Hindlimb muscle (tissue), 1 donor: ENCODE measurements at places on chromosomes 6 and 20. TPM values are rescaled to one million over a fixed set of nuclear protein-coding genes. Genes with fewer than 3 reads are reported as not detected.

DNA sequence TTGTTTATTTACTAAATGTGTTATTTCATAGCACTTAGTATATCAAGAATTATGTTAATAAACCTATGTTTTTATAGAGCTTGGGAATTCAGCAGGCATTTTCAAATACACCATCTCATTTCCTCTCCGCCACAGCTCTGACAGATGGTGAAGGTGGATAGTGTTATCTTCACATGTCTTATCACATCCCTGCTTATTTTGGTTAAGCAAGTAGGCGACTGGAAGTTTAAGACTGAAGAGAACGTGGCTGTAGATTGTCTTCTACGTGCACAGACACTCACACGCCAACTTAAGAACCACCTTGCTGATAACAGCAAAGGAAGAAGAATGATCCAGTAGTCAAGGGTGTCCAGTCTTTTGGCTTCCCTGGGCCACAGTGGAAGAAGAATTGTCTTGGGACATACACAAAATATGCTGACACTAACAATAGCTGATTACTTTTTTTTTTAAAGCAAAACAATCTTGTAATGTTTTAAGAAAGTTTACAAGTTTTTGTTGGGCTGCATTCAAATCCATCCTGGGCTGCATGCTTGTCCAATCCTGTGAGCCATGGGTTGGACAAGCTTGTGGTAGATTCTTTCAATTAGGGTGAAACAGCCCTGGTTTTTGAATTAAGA, 43.3 kb upstream of the SCGN start:
- no peak for DNase-seq

- DNase-seq: peak; percentile 72
Measured at GRCh38 chr6:129598244-129599187, 111.5 kb downstream of the ARHGAP18 start.

DNA sequence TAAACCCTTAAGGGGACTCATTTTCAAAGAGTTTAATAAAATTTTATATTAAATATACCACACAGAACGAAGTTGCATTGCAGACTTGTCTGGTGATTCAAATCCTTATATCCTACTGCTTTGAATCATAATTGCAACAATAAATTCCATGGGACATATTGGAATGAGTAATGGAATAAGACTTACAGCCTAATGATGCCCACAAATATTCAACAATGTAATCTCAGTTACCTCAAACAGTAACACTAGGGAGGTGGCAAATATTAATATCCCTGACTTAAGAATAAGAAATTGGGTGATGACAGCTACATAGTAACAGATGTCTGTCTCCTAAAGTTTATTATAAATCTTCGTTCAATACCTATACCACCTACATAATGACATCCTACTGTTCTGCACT, 52.6 kb downstream of the BMP5 start:
- no peak for DNase-seq

DNA sequence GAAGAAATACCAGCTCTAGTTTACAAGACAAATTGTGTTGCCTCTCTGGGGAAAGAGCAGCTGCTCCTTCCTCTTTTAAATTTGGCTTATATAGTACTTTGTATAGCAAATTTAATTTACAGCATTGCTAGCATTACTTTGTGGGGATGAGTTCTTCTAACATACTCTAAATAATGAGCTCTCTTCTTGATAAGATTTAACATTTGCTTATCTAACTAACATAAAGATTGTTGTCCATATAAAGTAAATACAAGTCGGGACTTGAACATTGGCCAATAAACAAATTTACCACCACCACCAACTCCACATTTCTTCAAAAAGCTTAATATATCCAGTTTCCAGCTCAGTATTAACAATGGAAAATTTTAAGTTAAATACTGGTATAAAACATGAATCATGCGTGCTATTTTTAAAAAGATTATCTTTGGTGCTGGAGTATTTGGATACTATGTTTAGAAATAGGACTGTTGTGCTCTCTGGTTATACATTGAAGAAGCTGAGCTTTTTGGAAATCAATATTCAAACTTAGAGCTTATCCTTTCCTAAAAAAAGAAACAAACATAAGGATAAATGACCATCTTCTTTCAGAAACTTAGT, 1146.9 kb upstream of the GJE1 start:
- no peak for DNase-seq

- DNase-seq: no peak
Measured at GRCh38 chr6:34836008-34836407, 44.1 kb downstream of the BLTP3A start.

DNA sequence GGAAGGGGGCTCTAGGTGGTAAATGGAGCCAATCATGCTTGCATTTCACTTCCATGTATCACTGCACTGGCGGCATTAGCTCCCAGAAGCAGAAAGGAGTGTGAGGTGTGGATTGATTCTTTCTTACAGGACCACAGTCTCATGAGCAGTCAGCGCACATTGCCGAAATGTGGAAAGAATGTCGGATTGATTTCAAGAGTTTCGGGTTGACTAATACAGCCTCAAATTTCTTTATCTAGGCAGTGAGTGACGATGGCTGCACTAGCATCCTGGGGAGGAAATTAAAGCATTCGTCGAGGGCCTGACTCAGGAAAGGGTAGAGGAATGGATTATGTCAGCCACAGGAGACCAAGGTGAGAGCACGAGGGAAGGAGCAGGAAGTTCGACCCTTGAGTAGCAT, 222.8 kb upstream of the CDYL start:
- DNase-seq: no peak

- no peak for DNase-seq
Measured at GRCh38 chr6:144104488-144104887, 9.1 kb upstream of the SF3B5 start.

- DNase-seq: no peak
Measured at GRCh38 chr6:46760925-46761324, 14.2 kb downstream of the ANKRD66 start.

- no peak for DNase-seq
Measured at GRCh38 chr6:111624401-111625098, 18.9 kb upstream of the TRAF3IP2 start.

RSPO4 gene
- 0.28 TPM for polyA plus RNA-seq
